Keratinocyte (primary cell): ENCODE measurements at places on chromosomes 12 and 14. TPM values are rescaled to one million over a fixed set of nuclear protein-coding genes. Genes with fewer than 3 reads are reported as not detected.

Gene PLD4
- polyA plus RNA-seq, result 0.01 TPM in 1 of 3 replicates, not detected in the others

GRCh38 chr12:49022558-49023178, 4.1 kb upstream of the PRKAG1 start:
- H3K27me3 ChIP-seq, result no peaks in the 10 kb centered on the region
- H3K4me1 ChIP-seq, result peaks cover 1% of the 10 kb centered on the region
- H3K36me3 ChIP-seq, result peaks cover 18% of the 10 kb centered on the region
- H3K4me3 ChIP-seq, result no peak overlapping the region

DNA sequence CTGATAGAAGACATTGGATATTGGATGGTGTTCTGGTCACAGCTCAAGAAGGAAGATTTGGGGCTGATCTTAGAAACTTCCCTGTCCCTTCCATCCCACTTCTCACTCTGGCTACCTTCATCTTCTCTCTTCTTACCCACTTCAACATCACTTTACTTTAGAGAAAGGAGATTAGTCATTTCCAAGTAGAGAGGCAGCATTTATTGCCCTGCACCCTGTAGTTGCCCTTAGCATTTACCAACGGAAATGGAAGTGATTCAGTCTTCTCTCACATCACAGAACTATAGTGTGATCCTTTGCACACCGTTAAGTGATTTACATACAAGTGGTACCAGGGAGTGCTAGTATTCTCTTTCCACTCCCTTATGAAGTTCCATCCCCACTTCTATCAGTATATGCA, 52.4 kb downstream of the PHLDA1 start:
- H3K27ac ChIP-seq, result peak overlapping the region; percentile 95
- no peak overlapping the region for H3K4me3 ChIP-seq
- H3K4me1 ChIP-seq, result peaks cover 39% of the 10 kb centered on the region
- no peaks in the 10 kb centered on the region for H3K27me3 ChIP-seq
- H3K36me3 ChIP-seq, result no peaks in the 10 kb centered on the region
- no peak for DNase-seq

DNA sequence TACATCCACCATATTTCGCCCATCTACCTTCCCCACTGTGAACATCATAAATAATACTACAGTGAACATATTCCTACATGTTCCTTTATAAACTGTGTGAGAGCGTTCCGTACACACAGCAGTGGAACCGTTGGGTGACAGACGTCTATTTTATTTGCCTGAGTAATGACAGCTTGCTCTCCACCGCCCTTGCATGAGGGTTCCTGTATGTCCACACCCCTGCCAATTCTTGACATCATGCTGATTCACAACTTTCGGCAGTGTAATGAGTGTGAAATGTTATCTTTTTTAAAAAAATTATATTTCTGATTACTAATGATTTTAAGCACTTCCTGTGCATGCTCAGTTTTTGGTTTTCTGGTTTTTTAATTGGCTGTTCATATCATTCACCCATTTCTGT, 4.3 kb upstream of the RAD52 start:
- H3K36me3 ChIP-seq, result no peaks in the 10 kb centered on the region
- peaks cover 9% of the 10 kb centered on the region for H3K4me1 ChIP-seq
- peak; percentile 26 for DNase-seq

DNA sequence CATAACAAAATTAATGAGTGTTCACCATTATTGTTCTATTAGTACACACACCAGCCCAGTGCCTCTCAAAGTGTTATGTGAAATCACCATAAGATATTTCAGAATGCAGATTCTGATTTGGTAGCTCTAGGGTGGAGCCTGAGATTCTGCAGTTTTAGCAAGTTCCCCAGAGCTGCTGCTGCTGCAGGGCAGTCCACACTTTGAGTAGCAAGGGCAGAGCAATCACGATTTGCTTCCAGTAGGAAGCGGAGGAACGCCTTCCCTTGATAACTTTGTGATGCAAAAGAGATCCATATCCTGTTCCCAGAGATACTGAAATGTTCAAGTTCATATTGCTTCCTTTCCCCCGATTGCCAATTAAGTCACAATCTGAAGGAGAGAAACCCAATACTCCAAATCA, 57.9 kb downstream of the SLC17A8 start:
- H3K27ac ChIP-seq, result no peak overlapping the region
- no peaks in the 10 kb centered on the region for H3K27me3 ChIP-seq
- no peak for DNase-seq
- no peak overlapping the region for H3K4me3 ChIP-seq
- H3K36me3 ChIP-seq, result no peaks in the 10 kb centered on the region
- no peaks in the 10 kb centered on the region for H3K4me1 ChIP-seq

DNA sequence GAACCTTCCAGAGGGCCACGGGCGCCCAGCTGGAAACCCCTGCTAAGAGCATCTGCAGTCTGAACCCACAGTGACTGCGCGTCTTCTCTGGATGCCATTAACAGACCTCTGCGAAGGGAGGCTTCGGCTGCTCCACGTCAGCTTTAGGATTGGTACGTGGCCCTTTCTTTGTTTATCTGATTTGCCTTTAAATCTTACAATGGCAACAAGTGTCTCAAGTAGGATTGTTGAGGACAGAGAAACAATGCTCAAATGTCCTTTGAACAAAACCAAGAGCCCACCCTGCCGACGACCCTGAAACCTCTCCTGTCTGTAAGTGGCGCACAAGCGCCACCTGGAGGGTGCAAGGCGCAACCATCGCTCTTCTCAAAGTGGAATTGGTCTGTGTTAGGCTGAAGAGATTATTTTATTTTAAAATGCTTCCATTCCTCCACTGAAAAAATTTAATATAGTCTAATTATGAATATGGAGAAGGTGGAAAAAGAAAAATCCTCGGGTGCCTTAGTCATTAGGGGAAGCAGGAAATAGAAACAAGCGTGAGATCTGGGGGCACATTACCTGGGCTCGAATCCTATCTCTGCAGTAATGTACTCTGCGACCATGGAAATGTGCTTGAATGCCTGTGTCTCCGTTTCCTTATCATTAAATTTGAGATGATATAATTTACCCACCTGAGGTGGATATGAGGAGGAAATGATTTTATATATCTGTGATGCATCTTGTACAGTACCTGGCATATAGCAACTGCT, 82.6 kb upstream of the PTPRB start:
- no peaks in the 10 kb centered on the region for H3K27me3 ChIP-seq
- H3K4me3 ChIP-seq, result peak overlapping the region; percentile 19
- no peak for DNase-seq
